ENCODE measurements at places on chromosomes 13 and 19.

GRCh38 chr19:3413796-3414327, 47.5 kb downstream of the NFIC start:
- H3K4me1 ChIP-seq: no peaks in the 10 kb centered on the region
- H3K36me3 ChIP-seq: no peaks in the 10 kb centered on the region
- H3K4me3 ChIP-seq: no peak overlapping the region
- no peaks in the 10 kb centered on the region for H3K27me3 ChIP-seq
- no peak overlapping the region for H3K27ac ChIP-seq

GRCh38 chr13:70424928-70425327, 316.7 kb upstream of the KLHL1 start:
- peaks cover 3% of the 10 kb centered on the region for H3K36me3 ChIP-seq
- peaks cover 2% of the 10 kb centered on the region for H3K4me1 ChIP-seq
- no peak overlapping the region for H3K4me3 ChIP-seq
- H3K27me3 ChIP-seq: no peaks in the 10 kb centered on the region
- H3K27ac ChIP-seq: no peak overlapping the region

DNA sequence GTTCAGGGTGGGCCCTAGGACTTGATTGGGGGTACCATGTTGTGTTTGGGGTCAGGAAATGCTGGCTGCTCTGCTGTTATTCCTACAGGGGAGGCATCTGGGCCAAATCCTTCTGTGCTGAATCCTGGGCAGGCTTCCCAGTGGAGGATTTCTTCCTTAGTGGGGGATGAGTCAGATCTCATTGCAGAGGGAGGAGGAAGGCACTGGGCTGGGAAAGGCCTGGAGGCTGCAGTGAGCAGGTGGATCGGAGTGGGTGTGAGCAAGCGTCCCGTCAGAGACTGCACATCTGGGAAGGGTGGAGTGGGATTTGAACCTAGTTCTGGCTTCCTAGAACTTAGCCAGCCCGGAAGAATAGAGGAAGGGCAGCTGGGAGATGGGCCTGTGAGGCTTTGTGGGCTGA, 11.5 kb downstream of the CCDC124 start:
- DNase-seq: no peak
- peaks cover 5% of the 10 kb centered on the region for H3K27me3 ChIP-seq
- H3K4me1 ChIP-seq: peaks cover 15% of the 10 kb centered on the region
- H3K36me3 ChIP-seq: peaks cover 12% of the 10 kb centered on the region
- H3K4me3 ChIP-seq: no peak overlapping the region
- H3K27ac ChIP-seq: no peak overlapping the region

DNA sequence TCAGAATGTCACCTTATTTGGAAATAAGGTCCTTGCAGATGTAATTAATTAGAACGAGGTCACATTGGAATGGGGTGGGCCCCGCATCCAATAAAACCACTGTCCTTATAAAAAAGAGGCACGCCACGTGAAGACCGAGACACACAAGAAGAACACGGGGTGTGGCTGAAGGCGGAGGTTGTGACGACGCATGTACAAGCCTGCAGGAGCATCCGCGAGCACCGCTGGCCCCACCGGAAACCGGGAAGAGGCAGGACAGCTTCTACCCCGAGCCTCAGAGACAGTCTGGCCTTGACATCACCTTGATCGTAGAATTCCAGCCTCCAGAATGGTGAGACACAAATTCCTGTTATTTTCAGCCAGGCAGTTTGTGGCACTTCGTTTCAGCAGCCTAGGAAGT, 177.9 kb downstream of the COL4A1 start:
- no peaks in the 10 kb centered on the region for H3K36me3 ChIP-seq
- peaks cover 36% of the 10 kb centered on the region for H3K27me3 ChIP-seq
- no peak overlapping the region for H3K27ac ChIP-seq
- no peaks in the 10 kb centered on the region for H3K4me1 ChIP-seq
- no peak overlapping the region for H3K4me3 ChIP-seq
- DNase-seq: no peak

DNA sequence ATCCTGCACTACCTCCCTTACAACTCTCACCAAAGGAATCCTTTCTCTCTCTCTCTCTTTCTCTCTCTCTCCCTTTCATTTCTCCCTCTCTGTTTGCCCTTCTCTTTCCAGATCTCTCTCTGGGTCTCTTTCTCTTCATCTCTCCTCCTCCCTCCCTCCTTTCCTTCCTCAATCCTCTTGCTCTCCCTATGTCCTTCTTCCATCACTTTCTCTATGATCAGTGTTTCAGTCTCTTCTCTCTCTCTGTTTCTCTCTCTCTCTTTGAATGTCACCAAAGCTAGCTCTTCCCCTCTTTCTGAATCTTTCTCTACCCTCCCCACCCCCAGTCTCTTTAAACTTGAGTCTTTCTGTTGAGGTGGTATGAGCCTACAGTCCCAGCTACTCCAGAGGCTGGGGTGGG, 19.8 kb upstream of the KLK4 start:
- peaks cover 3% of the 10 kb centered on the region for H3K4me1 ChIP-seq
- H3K36me3 ChIP-seq: no peaks in the 10 kb centered on the region
- peaks cover 15% of the 10 kb centered on the region for H3K27me3 ChIP-seq
- no peak for DNase-seq
- H3K4me3 ChIP-seq: no peak overlapping the region

- peaks cover 7% of the 10 kb centered on the region for H3K27me3 ChIP-seq
- no peak for DNase-seq
- H3K4me3 ChIP-seq: no peak overlapping the region
- no peaks in the 10 kb centered on the region for H3K36me3 ChIP-seq
- H3K4me1 ChIP-seq: peaks cover 3% of the 10 kb centered on the region
Observed at GRCh38 chr13:111458739-111459138, 138.3 kb downstream of the TEX29 start.

GRCh38 chr13:47120282-47120681, 223.4 kb upstream of the HTR2A start:
- H3K36me3 ChIP-seq: no peaks in the 10 kb centered on the region
- no peak overlapping the region for H3K4me3 ChIP-seq
- H3K27ac ChIP-seq: no peak overlapping the region
- no peaks in the 10 kb centered on the region for H3K4me1 ChIP-seq

DNA sequence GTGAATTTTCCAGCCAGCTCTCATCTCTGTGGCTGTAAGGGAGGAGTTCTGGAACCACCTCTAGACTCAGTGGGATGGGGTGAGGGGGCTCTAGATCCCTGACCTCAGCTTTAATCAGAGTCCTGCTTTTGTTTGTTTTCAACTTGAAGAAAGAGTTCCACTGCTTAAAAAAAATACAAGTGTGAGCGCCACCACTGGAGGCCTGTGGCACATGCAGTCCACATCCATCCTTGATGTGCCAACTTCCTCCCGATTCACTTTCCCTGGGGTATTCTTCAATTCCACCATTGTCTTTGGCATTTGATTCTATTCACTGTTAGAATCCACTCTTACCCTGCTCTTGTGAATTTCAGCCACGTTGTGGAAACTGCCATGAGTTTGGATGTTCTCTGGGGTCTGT, 62.4 kb upstream of the GJB6 start:
- no peak for DNase-seq
- no peaks in the 10 kb centered on the region for H3K36me3 ChIP-seq
- no peak overlapping the region for H3K27ac ChIP-seq
- no peaks in the 10 kb centered on the region for H3K4me1 ChIP-seq

DNA sequence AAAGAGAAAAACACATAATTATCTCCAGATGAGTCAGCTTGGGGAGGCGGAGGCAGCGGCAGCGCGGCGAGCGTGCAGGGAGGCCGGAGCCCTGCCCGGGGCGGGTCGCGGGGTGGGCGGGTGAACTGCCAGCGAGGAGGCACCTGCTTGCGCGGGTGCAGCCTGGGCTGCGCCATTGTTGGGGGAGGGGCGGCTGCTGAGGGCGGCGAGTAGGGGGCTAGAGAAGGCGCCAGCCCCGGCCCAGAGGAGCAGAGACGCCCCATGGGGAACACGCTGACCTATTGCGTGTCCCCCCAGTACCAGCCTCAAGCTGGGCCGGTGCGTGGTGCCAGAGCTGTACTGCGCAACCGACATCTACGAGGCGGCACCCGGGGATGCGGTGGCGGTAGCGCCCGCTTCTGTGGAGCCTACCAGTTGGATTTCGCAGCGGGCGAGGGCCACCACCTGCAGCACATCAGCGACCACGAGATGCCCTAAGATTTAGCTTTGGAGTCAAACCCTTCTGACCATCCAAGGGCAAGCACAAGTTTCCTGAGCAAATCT, 16.7 kb downstream of the ZNF100 start:
- no peak for DNase-seq
- H3K27ac ChIP-seq: no peak overlapping the region
- H3K27me3 ChIP-seq: no peaks in the 10 kb centered on the region
- H3K4me1 ChIP-seq: no peaks in the 10 kb centered on the region

Data from activated T-helper 2 cell treated with anti-CD3 and anti-CD28 coated beads, Interferon-gamma antibody, Interleukin-2, Interleukin-4, amounts not matched to agents 10 μg/mL and 5 μg/mL and 100 μg/mL, durations not matched to agents 14 hours and 24 hours and 36 hours (primary cell).